ENCODE measurements at places on chromosomes 5 and 9. TPM values are rescaled to one million over a fixed set of nuclear protein-coding genes. Genes with fewer than 3 reads are reported as not detected.

GRCh38 chr9:133226219-133227171 is 17.4 kb upstream of the OBP2B start:
- no peak overlapping the region for H3K27ac ChIP-seq
- no peak for DNase-seq
- H3K27me3 ChIP-seq: peaks cover 9% of the 10 kb centered on the region
- H3K4me1 ChIP-seq: no peaks in the 10 kb centered on the region

- DNase-seq: no peak
- no peak overlapping the region for H3K4me3 ChIP-seq
- H3K27me3 ChIP-seq: no peaks in the 10 kb centered on the region
- no peak overlapping the region for H3K27ac ChIP-seq
These were observed 244.0 kb downstream of the EPB41L4A start for GRCh38 chr5:112174959-112175594.

DNA sequence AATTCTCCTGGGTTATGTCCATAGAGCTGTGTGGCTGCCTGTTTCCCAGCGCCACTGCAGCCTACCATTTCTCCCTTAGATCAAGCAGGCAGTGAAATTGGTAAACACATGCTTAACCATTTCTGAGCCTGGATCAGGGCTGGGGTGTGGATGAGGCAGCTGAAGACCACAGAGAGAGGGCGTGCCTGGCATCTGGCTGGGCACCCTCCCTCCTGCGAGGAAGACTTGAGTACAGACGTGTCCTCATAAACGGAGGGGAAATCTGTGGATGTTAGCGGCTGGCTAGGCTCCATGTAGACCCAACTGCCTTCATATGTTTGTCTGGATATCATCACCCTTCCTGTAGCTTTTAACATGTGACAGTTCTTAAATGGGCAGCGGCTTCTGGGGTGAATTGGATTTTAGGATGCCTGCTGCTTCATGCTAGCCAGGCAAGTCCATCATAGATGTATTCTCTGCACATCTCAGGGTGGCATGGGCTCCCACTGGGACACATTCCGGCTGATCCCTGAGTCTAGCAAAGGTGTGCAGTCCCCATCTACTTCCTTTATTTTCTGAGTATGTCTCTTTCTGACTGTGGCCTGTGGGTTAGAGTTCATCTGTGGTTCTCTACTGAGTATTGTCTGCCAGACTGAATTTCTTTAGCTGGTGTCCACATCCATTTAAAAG is 11.0 kb downstream of the RGS3 start:
- no peaks in the 10 kb centered on the region for H3K27me3 ChIP-seq
- no peaks in the 10 kb centered on the region for H3K4me1 ChIP-seq
- H3K4me3 ChIP-seq: no peak overlapping the region
- DNase-seq: no peak
- H3K27ac ChIP-seq: no peak overlapping the region

GRCh38 chr9:109845226-109845625 is 65.2 kb downstream of the PALM2AKAP2 start:
- H3K27me3 ChIP-seq: no peaks in the 10 kb centered on the region
- no peaks in the 10 kb centered on the region for H3K4me1 ChIP-seq
- no peaks in the 10 kb centered on the region for H3K36me3 ChIP-seq
- no peak overlapping the region for H3K27ac ChIP-seq
- no peak for DNase-seq

DNA sequence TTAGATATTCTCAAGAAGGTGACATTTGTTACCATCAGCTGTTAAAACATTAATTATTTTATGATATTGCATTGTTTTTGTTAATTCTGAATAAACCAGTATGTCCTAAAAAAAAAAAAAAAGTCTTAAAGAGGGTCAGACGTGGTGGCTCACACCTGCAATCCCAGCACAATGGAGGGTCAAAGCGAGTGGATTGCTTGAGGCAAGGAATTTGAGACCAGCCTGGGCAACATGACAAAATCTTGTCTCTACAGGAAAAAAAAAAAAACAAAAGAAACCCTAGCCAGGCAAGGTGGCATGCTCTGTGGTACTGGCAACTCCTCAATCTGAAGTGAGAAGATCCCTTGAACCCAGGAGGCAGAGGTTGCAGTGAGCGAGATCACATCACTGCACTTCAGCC is 46.8 kb downstream of the CYLC2 start:
- no peaks in the 10 kb centered on the region for H3K4me1 ChIP-seq
- H3K27me3 ChIP-seq: no peaks in the 10 kb centered on the region
- DNase-seq: no peak
- no peaks in the 10 kb centered on the region for H3K36me3 ChIP-seq
- no peak overlapping the region for H3K4me3 ChIP-seq
- no peak overlapping the region for H3K27ac ChIP-seq

GRCh38 chr5:5199495-5199894 is 59.4 kb downstream of the ADAMTS16 start:
- no peaks in the 10 kb centered on the region for H3K36me3 ChIP-seq
- no peak overlapping the region for H3K4me3 ChIP-seq
- DNase-seq: no peak
- H3K4me1 ChIP-seq: no peaks in the 10 kb centered on the region

DNA sequence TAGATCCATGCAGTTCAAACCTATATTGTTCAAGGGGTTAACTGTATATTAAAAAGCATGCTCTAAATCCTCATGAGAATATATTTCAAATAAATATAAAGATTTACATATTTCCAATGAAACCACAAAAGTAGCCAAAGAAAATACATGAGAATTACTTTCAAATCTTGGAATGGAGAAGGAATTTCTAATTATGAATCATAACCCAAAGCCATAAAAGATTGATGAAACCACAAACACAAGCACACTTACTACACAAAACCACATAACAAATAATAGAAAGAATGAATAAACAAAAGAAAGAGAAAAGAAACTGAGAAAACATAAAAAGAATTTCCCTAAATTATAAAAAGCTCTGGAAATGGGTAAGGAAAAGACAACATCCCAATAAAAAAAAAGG is 16.0 kb downstream of the ERP44 start:
- no peak for DNase-seq
- no peaks in the 10 kb centered on the region for H3K4me1 ChIP-seq
- no peak overlapping the region for H3K4me3 ChIP-seq

DNA sequence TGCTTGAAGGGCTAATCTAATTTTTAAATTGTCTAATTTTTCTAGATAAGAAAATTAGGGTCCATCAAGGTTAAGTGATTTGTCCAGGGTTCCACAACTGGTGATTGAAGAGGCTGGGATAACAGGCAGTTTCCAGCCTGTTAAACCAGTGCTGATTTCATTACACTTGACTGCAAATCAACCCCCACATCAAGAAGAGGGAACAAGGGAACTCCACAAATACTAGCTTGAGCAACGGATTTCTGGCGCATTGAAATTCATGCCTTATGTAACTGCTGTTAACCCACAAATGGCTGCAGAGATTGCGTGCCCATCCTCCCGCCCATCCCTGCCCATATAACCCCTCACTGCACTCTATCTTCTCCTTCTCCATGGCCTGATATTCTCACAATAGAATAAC is 10.0 kb downstream of the PLPPR1 start:
- H3K4me1 ChIP-seq: no peaks in the 10 kb centered on the region
- H3K27me3 ChIP-seq: no peaks in the 10 kb centered on the region
- no peak overlapping the region for H3K4me3 ChIP-seq

GRCh38 chr9:108245331-108245730 is 610.5 kb downstream of the ACTL7B start:
- DNase-seq: no peak
- H3K27me3 ChIP-seq: no peaks in the 10 kb centered on the region
- H3K4me3 ChIP-seq: no peak overlapping the region
- H3K36me3 ChIP-seq: no peaks in the 10 kb centered on the region
- no peak overlapping the region for H3K27ac ChIP-seq

- peaks cover 13% of the 10 kb centered on the region for H3K4me1 ChIP-seq
- H3K4me3 ChIP-seq: peak overlapping the region; percentile 100
- peak overlapping the region; percentile 88 for H3K27ac ChIP-seq
- no peak for DNase-seq
- H3K36me3 ChIP-seq: peaks cover 5% of the 10 kb centered on the region
- no peaks in the 10 kb centered on the region for H3K27me3 ChIP-seq
These were observed 830 bp downstream of the PRRC1 start for GRCh38 chr5:127518319-127518621.

DNA sequence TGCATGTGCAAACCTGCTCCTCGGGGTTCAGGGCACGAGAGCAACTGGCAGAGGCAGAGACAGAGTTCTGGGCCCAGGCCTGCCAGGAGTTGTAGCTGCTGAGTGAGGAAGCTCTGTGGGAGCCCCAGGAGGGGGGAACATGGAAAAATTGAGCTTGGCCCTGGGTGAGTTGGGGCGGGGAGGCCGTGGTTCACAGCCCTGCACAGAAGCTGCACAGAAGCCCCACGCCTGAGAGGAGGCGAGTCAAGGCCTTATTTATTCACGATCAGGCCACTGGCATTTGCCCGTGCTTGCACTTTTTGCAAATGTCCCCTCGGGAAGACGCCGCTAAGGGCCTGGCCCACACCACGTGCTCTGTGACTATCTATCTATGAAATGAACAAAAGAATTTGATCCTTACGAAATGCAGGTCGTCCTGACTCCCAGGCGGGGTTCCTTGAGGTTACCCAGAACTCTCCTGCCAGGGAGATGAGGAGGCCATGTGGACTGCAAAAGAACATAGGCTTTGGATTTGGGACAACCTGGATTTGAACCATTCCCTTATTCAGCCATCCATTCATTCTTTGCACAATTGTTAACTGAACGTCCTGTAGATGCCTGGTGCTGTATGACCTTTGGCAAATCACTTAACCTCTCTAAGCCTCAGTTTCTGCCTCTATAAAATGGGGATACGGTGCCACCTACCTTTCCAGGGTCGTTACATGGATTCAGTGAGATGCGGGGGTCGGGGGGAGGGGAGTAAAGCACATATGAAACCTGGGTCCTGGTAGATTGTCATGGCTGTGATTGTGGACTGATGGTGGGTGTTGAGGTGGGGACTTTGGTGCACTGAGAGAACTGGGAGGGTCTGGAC is 17.9 kb downstream of the COL27A1 start:
- no peak overlapping the region for H3K27ac ChIP-seq
- H3K27me3 ChIP-seq: no peaks in the 10 kb centered on the region
- no peak overlapping the region for H3K4me3 ChIP-seq
- H3K36me3 ChIP-seq: no peaks in the 10 kb centered on the region

- no peaks in the 10 kb centered on the region for H3K27me3 ChIP-seq
- no peak overlapping the region for H3K27ac ChIP-seq
- no peak for DNase-seq
- H3K4me1 ChIP-seq: peaks cover 13% of the 10 kb centered on the region
These were observed 64.0 kb downstream of the ARHGEF28 start for GRCh38 chr5:73690015-73690414.

DNA sequence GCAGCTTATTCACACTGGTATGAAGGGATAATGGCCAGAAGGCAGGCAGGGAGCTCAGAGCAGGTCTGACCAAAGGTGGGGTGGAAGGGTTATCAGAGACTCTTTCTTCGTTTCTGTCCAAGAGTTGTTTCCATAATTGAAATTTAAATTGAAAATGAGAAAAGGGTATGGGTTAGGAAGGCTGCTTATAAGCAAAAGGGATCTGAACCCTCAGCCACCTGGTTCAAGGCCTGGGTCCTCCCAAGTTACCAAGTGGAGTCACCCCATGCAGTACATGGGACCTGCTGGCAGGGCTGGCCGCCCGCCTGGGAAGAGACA is 17.8 kb downstream of the EEIG1 start:
- peak overlapping the region; percentile 31 for H3K27ac ChIP-seq
- H3K4me3 ChIP-seq: no peak overlapping the region
- H3K27me3 ChIP-seq: no peaks in the 10 kb centered on the region
- H3K36me3 ChIP-seq: no peaks in the 10 kb centered on the region

GRCh38 chr9:91677331-91677730 is 253.7 kb upstream of the NFIL3 start:
- H3K27me3 ChIP-seq: peaks cover 7% of the 10 kb centered on the region
- DNase-seq: no peak
- H3K4me1 ChIP-seq: peaks cover 10% of the 10 kb centered on the region
- H3K4me3 ChIP-seq: no peak overlapping the region
- H3K36me3 ChIP-seq: no peaks in the 10 kb centered on the region
- H3K27ac ChIP-seq: no peak overlapping the region

- H3K36me3 ChIP-seq: no peaks in the 10 kb centered on the region
- no peak overlapping the region for H3K27ac ChIP-seq
- H3K4me1 ChIP-seq: no peaks in the 10 kb centered on the region
- H3K27me3 ChIP-seq: no peaks in the 10 kb centered on the region
- H3K4me3 ChIP-seq: no peak overlapping the region
These were observed 334.8 kb upstream of the ZNF462 start for GRCh38 chr9:106528158-106528557.

DNA sequence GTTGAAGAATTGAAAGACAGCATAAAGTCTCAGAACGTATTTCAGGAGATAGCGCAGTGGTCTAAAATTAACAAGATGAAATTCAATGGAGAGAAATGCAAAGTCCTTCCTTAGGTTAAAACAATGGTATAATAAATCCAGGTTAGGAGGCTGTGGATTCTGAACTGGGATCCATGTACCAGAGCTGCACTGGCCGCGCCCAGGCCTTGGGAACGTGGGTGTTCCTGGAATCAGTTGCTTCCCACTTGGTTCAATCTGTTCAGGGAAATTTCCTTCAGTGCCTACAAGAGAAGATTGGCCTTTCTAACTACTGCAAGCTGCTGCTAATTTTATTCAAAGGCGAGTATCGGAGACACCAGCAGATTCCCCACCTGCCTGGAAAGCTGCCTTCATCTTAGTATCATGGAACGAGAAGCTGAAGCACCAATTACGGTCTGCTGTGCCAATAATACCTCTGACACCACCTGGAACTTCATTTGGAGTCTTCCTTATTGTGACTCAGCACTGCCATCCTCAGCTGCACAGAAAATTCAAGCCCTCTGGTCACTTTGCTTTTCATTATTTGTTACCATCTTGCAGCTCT is 14.3 kb upstream of the CTNND2 start:
- H3K27ac ChIP-seq: no peak overlapping the region
- H3K4me1 ChIP-seq: no peaks in the 10 kb centered on the region
- H3K4me3 ChIP-seq: no peak overlapping the region

- H3K27me3 ChIP-seq: no peaks in the 10 kb centered on the region
- no peaks in the 10 kb centered on the region for H3K4me1 ChIP-seq
- H3K27ac ChIP-seq: no peak overlapping the region
These were observed 573.9 kb downstream of the KIF4B start for GRCh38 chr5:155587458-155587857.

- H3K27ac ChIP-seq: no peak overlapping the region
- no peaks in the 10 kb centered on the region for H3K36me3 ChIP-seq
- no peak for DNase-seq
- H3K27me3 ChIP-seq: no peaks in the 10 kb centered on the region
- H3K4me1 ChIP-seq: peaks cover 10% of the 10 kb centered on the region
These were observed 27.8 kb downstream of the SERINC5 start for GRCh38 chr5:80227979-80228596.

Gene SPATA24
- 4.5 TPM for total RNA-seq

Gene FSD1L
- 4.5 TPM for total RNA-seq

Gene CYLC2
- total RNA-seq: not detected

Gene HTR4
- total RNA-seq: 0.43 TPM

Gene CAVIN4
- total RNA-seq: 1.3 TPM

Gene SMC5
- total RNA-seq: 32.6 TPM

Gene DMRTA1
- total RNA-seq: 1.8 TPM

Gene SEMA5A
- 38.9 TPM for total RNA-seq

Gene TSSK1B
- not detected for total RNA-seq

Gene CDH18
- total RNA-seq: not detected

Data from upper lobe of right lung (tissue), 1 donor.